ENCODE measurements at places on chromosomes 7 and 10.

DNA sequence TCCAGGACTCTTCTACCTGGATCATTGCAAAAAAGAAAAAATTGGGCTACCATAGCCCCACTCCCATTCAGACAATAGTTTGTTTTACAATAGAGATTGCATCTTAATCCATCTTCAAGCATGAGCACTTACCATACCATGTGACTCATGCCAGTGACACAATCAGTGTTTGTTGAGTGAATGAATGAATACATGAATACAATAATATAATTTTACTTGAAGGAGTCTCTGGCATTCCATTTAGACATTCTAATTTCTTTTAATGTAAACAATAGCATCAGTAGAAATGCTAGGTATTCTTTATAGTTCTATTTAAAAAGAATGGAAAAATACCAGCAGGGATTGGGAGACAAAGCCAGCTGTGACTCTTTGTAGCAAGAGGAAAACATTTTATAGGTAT is 141.6 kb upstream of the AKR1E2 start:
- DNase-seq: peak; percentile 66

DNA sequence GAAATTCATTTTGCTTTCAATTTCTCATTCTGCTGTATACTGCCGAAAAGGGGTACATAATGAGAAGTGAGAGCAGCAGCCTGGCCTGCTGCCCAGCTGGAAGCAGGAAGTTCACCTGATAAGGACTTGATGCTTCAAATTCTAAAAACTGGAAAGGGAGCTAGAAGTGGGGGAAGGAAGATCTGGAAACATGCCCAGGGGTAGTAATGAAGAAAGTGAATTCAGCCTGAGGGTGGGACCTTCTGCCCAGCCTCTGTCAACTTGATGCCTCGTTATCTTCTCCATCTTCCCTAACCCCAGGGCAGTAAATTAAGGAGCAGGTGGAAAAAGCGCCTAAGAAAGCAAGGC is 69.4 kb downstream of the ARMH3 start:
- DNase-seq: no peak

DNA sequence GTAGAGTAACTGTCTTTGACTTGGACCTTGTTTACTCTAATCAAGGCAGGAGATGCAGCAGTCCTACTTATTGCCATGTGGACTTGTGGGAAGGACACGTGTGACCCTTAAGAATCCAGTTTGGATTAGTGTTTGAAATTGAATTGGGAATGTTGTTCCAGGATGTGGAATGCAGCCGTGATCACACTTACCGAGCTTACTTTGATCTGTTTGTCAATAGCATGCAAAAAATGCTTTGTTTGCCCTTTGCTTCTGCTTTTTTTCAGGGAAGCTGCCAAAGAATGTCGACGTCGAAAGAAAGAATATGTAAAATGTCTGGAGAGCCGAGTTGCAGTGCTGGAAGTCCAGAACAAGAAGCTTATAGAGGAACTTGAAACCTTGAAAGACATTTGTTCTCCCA is 84.7 kb downstream of the CREM start:
- DNase-seq: no peak

- no peak for DNase-seq
These were observed 401.6 kb downstream of the SUGCT start for GRCh38 chr7:40536421-40536820.

DNA sequence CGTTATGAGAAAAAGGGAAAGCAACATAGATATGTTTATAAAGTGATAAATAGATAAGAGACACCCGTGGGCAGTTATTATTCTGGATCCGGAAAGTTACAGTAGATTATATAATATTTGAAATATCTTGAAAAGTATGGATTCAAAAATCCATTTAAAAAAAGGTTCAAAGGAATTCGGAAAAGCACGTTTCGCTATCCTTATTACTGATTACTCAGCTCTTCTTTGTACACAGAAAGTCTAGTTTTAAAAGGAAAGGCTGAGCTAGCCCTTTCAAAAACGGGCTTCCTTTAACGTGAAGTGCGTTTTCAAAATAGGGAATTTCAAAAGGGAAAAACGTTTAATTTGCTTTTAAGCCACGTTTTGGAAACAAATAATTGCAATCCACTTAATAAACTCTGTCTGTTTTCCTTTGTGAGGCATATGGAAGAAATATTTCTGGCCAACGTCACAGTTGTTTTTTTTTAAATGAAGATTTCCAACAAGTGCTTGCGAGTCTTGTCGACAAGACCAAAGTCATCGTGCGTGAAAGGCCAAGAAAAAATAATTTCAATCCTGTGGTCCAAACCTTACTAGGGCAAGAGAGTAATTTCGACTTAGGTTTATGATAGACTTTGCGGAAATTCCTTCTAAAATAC is 2.2 kb upstream of the SKIDA1 start:
- DNase-seq: peak; percentile 42

DNA sequence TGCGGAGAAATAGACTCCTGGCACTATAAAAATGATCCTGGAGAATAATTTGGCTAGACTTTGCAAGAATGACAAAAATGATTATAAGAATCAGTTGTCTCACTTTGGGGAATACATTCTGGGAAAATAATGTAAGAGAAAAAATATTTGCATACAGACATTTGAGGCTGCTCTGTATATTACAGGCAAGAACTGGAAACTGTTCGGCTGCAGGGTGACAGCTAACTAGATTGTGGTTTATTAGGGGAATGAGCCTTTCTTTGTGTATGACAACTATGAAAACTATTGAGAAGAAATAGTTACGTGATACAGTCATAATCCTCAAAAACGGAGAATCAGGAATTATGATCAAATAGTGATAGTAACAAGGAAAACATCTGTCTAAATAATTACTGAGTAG is 8.6 kb downstream of the TRIM56 start:
- DNase-seq: peak; percentile 63

- DNase-seq: no peak
These were observed 841.5 kb downstream of the GRM8 start for GRCh38 chr7:126411032-126411820.

- no peak for DNase-seq
These were observed 44.8 kb downstream of the CHST15 start for GRCh38 chr10:124048371-124049290.

DNA sequence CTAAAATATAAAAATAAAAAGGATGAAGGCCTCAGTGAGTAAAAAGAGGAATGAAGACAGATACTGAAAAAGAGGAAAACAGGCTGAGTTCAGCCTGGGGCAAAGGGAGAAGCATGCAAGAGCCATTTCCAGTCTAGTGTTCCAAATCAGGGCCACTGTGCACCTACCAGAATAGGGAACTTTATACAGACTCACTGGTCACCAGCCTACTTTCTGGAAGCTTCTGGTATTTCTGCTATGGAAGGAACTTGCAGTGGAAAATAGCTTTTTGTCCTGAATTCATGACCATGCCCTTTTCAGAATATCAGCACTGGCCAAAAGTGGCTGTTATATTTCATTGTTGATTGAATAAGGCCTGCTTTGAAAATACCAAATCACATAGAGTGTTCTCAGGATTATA is 28.8 kb downstream of the ABRAXAS2 start:
- no peak for DNase-seq

GRCh38 chr7:65233409-65234034 is 140.1 kb upstream of the ZNF92 start:
- peak; percentile 57 for DNase-seq

- no peak for DNase-seq
These were observed 40.6 kb upstream of the SEPTIN7 start for GRCh38 chr7:35760143-35760745.

DNA sequence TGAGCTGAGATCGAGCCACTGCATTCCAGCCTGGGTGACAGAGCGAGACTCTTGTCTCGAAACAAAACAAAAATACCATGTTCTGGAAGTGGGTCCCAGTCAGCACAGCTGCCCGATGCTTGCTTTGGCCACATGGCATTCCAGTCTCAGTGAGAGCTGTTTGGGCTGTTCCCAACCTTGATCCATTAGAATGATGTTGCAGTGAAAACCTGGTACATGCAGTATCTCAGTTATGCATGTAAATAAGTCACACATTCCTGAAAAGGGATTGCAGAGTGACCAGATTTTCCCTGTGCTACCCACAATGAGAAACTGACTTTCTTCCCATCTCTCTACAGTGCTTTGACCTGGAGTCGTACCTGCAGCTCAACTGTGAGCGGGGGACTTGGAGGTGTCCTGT is 15.4 kb downstream of the ZMIZ2 start:
- no peak for DNase-seq

DNA sequence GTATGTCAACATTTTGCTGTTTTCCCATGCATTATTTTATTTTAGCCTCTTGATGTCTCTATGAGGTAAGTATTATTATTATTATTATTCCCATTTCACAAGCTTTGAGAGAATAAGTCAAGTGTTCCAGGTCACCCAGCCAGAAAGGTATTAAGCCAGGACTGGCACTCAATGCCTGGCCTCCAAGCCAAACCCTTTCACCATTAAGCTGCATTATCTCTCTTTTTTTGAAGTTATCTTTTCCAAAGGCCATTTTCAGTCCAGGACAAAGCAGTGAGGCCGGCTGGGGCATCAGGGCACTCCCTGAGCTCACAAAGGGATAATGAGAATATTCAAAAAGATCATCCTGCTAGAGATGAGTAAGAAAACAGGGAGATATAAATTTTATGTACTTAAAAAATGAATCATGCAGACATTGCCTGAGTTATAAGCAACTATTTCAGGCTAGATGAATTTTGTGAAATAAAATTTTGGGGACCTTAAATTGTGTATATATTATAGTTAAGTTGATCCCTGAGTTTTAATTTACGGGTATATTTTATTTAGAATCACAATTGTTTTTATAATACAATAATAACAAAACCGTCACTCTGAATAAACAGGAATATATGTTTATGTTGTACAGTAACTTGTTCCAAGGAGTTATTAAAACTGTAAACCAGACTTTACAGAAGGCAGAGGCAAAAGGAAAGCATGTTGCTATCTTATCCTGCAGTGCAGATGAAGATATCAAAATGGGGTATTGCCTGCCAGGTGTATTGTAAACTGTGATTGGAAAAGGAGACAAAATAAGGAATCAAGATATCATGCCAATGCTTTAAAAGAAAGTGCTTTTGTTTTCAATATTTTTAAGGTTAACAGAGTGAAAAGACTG is 51.3 kb upstream of the CAV2 start:
- no peak for DNase-seq

DNA sequence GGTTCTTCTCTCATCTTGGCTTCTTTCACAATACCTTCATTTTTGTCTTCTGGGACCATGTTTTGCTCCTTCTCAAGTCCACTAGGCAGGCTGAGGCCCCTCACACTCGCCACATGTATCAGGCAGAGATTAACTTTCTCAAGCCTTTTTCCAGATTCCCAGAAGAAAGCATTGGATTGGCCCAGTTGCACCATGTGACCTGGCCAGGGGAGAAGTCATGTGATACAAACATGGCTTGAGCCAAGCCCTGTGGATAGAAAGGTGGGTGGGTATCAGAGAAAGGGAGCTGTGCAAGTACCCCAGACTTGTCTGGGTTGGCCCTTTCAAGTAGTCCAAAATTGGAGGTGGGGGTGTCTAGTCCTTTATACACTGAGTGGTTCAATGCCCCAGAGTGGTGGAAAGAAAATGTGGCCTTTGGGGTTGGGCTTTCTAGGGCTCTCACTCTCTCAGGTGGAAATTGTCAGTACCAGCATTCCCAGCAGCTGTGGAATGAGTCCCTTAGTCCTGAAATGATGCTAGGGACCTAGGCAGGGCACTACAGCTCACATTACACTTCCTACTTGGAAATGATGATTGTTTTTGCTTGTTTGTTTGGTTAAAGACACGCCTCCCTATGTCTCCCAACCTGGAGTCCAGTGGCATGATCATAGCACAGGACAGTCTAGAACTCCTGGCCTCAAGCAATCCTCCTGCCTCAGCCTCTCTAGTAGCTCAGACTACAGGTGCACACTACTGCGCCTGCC is 36.9 kb upstream of the C10orf67 start:
- no peak for DNase-seq

DNA sequence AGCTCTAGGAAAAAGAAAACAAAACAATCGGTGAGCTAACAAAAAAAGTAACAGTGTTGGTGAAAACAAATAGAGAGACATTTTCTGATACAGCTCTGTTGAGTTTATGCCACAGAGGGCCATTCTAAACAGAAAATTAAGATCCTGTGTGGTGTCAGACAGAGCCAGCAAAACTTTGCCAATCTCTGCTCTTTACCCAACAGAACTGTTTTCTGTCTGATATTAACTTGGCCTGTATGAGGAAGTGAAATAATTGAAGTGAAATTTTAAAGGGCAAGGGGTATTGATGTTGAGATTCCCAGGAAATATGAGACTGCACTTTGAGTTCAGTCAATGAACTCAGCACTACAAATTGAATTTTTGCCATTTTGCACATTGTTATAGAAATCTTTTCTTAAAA is 101.0 kb downstream of the AOAH start:
- DNase-seq: peak; percentile 17

DNA sequence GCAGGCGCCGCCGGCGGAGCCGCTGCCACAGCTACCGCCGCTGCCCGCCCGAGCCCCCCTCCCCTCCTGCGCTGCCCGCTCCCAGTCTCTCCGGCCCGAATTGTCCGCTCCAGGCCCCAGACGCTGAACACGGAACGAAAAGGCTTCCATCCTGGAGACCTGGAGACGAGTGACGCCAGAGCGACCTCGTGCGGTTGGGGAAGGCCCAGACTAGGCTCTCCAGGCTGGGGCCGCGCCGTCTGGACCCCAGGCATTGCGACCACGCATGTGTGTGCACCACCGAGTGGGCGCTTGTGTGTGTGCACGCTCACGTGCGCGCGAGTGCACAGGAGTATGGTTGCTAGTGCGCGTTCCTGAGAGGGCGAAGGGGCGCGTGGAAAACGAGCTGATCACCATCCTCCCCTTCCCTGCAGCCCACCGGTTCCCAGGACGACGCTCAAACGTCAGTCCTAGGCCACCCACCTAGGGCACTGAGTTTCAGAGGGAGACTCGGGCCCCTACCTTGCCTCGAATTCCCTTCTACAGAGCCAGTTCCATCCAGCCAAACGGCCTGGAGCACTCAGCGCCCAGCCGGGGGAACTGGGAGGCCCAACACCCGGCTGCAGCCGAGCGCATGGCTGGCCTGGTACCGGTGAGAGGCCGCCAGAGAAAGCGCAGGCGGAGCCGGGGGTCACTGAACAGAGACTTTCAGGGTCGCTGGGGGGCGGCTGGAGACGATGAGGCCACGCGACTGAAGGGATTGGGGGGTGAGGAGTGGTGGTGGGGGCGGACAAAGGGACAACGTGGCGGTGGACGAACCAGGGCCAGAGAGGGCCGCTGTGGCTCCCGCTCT is 11.6 kb downstream of the LBX1 start:
- DNase-seq: peak; percentile 44
